ENCODE measurements at places on chromosomes 2 and 18.

GRCh38 chr2:45316576-45317338, 294.3 kb downstream of the SRBD1 start:
- DNase-seq = no peak

- DNase-seq = no peak
These were observed 244.9 kb downstream of the ETAA1 start for GRCh38 chr2:67642046-67642382.

- no peak for DNase-seq
These were observed 2.7 kb upstream of the TMBIM1 start for GRCh38 chr2:218295029-218295428.

- DNase-seq = no peak
These were observed 61.3 kb downstream of the SPRED2 start for GRCh38 chr2:65371074-65371434.

- DNase-seq = no peak
These were observed 97.6 kb upstream of the SLC39A10 start for GRCh38 chr2:195559431-195559914.

DNA sequence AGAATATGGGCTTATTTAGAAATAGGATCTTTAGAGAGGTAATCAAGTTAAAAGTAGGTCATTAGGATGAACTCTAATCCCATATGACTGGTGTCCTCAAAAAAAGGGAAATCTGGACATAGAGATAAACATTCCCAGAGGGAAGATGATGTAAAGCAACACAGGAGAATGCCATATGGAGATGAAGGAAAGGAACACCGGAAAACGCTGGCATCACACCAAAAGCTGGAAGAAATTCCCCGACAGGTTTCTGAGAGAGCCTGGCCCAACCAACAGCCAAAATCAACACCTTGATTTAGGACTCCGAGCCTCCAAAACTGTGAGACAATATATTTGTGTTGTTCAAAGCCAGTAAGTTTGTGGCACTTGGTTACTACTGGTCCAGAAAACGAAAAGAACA, 296.7 kb downstream of the DSEL start:
- no peak for DNase-seq

DNA sequence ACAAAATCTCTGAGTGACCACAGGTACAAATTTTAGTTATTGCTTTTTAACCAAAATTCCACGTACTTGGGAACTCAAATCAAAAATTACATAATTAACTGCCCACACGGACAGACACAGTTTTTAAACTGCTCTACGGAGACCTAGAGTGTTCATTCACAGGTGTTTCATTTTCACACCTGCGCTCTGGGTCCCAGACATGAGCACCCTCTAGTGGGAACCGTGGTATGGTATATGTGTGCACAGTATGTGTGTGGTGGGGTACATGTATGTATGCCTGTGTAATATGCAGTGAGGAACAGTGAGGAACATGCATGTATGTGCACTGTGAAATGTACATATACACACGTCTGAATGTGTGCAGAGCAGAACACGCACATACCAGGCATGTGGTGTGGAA, 65.0 kb downstream of the PPP4R1 start:
- no peak for DNase-seq

DNA sequence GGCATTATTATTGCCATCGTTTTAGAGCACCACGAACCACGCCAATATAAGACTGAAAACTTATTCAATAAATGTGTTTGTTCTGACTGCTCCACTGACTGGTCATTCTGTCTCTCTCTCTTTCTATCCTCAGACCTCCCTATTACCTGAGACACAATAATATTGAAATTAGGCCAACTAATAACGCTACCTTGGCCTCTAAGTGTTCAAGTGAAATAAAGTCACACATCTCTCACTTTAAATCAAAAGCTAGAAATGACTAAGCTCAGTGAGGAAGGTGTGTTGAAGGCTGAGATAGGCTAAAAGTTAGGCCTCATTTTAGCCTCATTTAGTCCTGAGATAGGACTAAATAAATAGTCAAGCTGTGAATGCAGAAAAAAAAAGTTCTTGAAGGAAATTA, 38.8 kb downstream of the G6PC2 start:
- DNase-seq = no peak

DNA sequence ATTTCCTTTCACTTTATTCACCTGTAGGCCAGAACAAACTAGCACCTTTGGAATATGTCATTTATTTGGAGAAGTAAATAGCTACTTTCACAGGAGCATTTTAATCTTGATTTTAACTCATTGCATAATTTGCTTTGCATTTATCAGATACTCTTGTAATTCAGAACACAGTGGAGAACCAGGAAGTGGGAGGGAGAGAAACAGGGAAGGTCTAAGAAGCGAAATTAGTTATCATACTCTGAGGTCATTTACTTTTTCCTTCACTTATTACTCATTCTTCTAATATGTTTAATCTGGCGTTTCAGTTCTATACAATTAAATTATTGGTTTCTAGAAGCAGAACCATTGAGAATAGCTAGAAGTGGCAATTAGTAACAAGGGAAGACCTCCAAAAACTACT, 20.7 kb downstream of the RBM44 start:
- DNase-seq = no peak

DNA sequence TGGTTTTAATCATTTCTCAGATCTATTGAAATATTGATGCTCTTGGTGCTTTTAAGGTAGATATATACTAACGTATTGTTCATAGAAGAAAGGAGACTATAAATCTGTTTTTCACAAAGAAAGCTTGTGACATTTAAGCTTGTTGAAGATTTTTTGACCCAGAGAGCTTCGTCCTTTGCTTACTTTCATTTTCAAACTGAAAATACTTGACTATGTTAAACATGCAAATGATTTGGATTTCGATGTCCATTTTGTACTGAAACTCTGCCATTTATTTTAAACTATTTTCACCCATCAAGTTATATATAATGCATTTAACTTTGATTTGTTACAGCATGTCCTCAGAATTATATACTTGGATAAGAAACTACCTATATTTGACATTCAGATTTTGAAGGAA, 85.2 kb downstream of the SLC4A10 start:
- no peak for DNase-seq

- no peak for DNase-seq
These were observed 282.7 kb downstream of the DLGAP1 start for GRCh38 chr18:4172196-4173100.

GRCh38 chr2:168433527-168433926, 22.5 kb upstream of the CERS6 start:
- DNase-seq = no peak
